ENCODE measurements at places on chromosomes 1 and 21.

DNA sequence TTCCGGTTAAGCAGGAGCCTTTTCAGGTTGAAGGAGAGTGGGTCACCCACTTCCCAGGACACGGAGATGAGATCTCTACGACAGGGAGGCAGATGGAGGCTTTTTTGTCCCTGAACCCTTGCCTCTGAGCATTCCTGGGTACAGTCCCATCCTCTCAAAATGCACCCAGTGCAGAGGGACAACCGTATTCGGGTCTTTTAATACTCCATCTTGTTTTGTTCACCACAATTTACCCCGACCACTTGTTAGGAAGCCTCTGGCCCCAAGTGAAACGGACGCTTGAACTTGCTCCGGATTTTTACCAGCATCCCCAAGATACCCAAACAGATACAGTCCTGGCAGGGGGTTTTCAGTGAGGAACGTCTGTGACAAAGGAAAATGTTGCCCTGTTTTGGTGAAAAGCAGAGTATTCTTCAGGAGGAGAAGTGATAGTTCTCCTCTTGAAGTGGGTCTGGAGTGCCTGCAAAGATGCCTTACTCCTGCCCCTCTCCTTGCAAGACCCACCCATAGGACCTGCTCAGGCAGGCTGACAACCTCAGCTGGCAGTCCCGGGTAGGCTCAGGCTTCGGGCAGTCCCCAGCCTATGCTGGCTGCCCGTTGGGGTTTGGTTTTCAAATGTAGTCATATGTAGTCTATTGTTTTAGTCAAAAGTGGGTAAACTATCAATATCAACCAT is 669 bp upstream of the ARL8A start:
- no peak for DNase-seq

DNA sequence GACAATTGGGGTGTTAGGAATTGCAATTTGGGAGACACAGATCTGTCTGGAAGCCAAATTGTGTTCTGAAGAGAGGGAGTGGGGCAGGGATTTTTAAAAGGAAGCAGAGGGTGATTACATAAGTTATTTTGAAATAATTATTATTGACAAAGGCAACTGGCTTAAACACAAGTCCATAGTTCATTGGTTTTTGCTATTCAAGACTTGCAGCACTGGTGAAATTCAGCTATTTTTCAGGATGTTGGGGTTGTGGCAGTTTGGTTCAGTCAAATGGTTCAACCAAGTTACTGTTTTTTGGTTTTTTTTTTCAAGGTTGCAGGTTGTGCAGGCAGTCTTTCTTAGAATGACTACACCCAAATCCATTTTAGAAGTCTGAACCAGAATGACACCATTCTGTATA is 300.0 kb upstream of the DEPDC1 start:
- no peak for DNase-seq

DNA sequence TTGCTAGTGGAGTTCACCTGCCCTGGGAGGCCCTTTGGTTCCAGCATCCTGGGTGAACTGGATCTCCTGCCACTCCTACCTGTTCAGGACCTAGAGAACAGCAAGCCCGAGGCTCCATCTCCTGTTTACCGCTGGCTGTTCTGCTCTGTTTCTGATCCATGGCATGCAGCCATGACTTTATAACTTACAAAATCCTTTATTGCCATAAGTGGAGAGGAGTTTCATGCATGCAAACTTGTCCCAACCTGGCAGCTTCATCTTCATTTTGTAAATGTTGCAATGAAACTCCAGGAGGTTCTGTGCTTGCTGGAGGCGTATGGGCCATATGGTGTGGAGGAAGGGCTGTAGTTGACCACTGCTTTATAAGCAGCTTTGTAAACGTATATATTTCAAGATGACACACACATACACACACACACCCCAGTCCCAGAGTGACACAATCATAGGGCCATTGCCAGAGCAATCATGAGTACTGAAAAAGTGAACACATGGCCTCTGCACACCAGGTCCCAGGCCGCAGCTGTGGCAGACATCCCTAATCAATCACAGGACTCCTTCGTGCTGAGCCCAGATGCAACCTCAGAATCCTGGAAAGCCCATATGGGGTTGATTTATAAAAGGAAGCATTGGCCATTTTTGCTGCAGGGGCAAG is 69.0 kb downstream of the UBIAD1 start:
- DNase-seq: no peak

DNA sequence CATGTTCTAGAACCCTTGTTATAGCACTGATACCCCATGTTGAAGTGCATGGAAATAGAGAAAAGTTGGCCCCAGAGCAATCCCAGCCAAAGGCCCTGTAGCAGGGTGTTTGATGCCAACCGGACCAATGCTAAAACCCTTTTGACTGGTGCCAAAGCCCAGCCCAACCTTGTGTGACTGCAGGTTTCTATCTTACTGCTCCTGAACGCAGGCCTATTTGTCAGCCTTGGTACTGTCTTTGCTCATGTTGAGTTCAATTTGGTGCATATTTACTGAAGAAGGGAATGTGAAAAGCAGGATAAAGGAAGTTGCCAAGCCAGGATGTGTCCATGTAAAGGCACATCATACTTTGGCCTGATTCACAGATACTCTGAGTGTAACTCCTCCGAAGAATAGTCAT is 51.7 kb upstream of the NFASC start:
- DNase-seq: no peak

GRCh38 chr1:28159680-28160079 is 16.8 kb downstream of the PTAFR start:
- no peak for DNase-seq

- DNase-seq: no peak
Measured at GRCh38 chr1:176656257-176656995, 193.5 kb downstream of the PAPPA2 start.

- DNase-seq: no peak
Measured at GRCh38 chr1:101105877-101106276, 80.3 kb upstream of the DPH5 start.

DNA sequence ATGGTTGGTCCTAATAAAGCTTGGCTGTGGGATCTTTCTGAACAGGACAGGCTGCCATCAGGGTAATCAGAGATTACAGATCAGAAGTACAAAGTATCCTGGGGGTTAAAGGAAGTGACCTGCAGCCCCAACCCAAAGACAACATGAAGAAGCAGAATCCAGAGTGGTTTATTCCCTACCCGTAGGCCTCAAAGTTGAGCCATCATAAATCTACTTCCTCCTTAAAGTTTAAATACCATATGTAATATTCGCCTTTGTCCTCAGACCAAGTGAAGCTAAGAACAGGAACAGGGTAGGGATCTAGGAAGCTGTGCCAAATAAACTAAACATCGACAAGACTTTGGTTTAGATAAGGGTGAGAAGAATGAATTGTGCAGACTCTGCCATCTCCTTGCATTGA is 15.9 kb upstream of the DHX9 start:
- DNase-seq: no peak

All from posterior cingulate gyrus (tissue), 11 donors.